ENCODE measurements at places on chromosomes 11 and 22.

GRCh38 chr11:33747979-33748378 is 11.8 kb upstream of the CD59 start:
- peak; percentile 74 for DNase-seq

- DNase-seq, result peak; percentile 83
Observed at GRCh38 chr22:30386960-30387827, at the start of gene RNF215. Gene RNF215 (minus strand): TSS chr22:30387411. CDS start chr22:30387313, 98 bp downstream.

GRCh38 chr11:3129181-3129590 is 35.9 kb downstream of the OSBPL5 start:
- no peak for DNase-seq

DNA sequence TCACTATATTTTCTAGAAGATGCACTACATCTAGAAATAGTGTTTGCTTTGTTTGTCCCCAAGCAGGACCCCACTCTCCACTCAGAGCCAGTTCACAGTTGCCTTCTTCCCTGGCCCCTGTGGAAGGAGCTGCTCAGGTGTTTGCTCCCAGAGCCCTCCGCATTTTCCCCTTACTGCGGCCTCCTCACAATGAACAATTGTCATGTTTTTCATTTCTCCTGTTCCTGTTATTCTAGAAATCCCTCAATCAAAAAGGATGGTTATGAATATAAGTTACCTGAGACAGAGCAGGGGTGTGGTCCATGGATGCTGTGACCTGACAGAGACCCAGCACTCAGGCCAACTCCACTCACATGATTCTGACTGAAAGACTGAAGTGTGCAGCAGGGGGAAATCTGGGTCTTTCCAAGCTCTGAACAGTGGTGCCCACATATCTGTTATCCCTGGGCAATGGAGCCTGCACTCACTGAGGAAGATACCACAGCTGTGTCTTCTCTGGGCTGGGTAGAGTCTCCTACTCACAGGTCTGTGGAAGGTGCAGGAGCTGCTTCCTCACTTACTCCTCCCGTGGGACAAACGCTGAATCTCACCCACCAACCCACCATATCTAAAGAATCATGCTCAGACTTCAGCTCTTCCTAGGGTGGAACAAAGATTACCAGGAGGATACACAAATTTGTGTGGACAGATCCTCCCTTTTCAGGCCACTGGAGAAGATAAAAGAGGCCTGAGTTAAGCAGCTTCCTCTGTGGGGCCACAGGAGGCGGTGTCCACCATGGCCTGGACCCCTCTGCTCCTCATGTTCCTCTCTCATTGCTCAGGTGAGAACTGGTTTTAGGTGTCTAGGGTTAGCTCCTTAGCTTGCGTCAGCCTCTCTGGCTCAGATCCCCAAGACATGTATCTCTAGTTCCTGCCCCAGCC is 87.1 kb upstream of the TOP3B start:
- DNase-seq, result no peak

DNA sequence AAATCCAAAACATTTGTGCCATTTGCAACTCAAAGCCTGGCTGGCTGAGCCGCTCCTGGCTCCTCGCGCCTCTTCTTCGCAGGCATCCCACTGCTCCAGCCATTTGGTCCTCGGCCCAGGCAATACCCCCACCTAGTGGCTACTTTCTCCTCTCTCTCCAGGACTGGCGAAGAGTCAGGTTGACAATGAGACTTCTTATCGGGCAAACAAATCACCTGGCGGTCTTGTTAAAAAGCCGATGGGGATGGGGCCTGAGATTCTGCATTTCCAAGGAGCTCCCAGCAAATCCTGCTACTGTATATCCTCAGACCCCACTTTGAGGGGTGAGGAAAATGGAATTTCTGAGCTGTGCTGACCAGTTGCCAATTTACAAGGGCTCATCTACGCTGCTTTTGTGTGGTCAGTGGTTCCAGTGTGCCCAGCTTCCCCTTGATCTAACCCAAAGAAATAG is 89.0 kb downstream of the ISX start:
- peak; percentile 37 for DNase-seq

- no peak for DNase-seq
Observed at GRCh38 chr11:35276396-35277145, 137.6 kb downstream of the CD44 start.

- DNase-seq, result no peak
Observed at GRCh38 chr22:47591709-47592108, 829.3 kb downstream of the TBC1D22A start.

DNA sequence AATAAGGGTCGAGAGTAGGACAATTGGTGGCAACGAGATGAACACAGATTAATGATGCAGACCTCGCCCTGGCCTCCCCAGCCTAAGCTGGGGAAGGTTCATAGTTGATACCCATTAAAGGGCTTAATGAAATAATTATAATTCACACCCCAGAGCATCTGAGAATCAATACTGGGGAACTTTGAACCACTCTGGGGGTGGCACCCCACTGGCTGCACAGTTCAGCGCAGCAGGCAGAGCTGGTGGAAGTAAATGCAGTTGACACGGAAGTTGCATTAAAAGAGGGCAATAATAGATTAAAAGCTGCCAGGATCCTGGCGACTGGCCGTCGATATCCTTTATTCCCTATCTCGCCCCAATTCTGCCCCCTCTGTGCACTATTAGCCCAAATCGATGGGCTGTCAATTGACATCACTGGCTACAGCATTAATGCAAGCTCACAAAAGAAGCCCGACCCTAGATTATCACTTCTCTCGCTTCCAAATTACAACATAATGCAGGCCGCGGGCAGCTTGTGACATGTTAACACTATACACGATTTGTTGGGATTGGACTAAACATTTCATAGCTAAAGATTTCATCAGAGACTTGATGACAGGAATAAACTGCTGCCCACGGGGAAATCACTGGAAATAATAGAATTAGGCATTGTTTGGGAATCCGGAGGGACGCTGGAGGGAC is 14.5 kb downstream of the HSPA8 start:
- no peak for DNase-seq

DNA sequence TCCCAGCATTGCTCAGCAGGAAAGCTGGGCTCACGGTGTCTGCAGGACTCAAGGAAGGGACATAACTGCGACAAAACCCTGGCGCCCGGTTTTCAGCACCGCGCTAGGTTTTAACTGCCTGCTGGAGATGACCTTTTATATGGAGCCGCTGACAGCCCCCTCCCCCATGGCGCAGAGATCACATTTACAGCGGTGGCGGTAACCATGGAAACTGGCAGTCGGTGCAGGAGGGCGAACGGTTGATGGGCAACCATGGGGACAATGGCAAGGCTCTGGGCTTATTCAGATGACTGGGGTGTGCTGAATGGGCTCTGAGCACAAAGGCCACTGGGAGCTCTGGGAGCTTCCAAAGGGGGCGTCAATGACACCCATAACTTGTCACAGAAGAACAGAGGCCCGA is 37.2 kb downstream of the CELSR1 start:
- no peak for DNase-seq

DNA sequence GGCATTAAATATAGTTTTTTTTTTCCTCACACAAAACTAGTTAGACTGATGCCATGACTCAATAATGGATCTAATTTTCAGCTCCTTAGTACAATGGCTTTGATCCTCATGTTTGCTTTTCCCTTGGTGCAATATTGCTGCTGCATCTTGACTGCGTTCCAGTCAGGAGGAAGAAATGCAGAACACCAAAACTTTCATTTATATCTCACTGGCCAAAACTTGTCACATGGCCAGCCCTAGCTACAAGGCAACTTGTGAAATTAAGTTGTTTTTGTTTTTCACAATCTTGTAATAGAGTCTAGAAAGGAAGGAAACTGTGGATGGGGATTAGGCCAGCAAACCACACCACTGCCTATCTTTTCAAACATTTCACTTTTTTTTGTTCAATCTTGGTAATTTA is 36.7 kb downstream of the SMC1B start:
- DNase-seq, result peak; percentile 10

GRCh38 chr11:60251485-60252212 is 8.7 kb upstream of the MS4A4E start:
- DNase-seq, result peak; percentile 5

GRCh38 chr22:32957200-32957803 is 100.9 kb downstream of the SYN3 start:
- DNase-seq, result no peak

DNA sequence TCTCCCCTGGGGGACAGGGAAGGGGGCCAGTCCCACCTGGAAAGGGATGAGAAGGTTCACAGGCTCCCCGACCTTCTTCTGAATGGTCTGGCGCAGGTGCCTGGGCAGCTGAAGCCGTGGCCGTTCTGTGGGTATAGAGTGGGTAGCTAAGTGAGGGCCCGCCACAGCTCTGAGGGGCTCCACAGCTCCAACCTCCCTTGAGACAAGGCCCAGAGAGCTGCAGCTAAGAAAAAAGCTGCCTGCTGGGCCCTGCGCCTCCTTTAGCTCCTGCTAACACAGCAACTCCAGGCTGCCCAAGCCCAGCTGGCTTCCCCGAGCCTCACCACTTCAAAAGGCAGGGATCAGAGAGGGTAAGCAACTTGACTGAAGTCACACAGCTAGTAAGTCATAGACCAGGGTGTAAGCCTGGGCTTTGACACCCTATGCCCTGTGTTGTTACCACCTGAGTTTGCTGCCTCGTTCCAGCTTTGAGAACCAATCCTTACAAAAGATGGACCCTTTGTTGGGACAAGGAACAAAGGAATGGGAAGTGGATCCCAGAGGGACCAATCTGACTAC is 18.5 kb downstream of the MYBPC3 start:
- DNase-seq, result no peak

- no peak for DNase-seq
Observed at GRCh38 chr11:40161854-40162410, 1297.5 kb downstream of the LRRC4C start.

DNA sequence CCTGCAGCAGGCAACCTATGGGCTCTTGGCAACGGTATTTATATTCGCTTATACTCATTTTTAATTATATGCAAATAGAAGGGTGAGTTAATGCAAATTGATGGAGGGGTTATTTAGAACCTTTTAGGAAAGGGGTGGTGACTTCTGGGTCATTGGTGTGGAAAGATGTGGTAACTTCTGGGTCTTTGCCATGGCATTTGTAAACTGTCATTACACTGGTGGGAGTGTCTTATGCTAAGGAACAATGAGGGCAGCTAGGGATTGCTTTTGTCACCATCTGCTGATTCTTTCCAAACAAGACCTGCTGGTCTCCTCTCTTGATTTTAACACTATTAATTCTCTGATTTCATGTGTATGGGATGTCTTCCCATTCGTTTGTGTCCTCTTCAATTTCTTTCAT is 11.7 kb upstream of the KAT5 start:
- DNase-seq, result no peak

DNA sequence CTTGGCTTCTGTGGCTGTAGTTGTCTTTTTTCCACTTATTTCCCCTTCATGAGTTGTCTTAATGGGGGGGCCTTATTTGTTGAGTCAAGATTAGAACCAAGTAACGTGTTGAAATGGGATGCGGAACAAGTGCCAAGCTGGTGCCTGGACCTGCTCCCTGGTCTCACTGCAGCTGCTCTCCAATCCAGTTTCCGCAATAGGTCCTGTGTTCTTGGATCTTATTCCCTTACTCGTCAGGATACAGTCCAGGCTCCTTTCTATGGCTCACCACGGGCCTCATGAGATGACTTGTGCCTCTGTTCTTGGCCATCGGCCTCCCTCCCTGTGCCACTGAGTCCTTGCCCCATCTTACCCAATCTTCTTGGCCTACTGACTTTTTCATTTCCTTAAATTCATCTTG is 159.6 kb upstream of the CADM1 start:
- no peak for DNase-seq

Measured in right lung (tissue), 10 donors.